ENCODE measurements at places on chromosomes 6 and 20.
A peak's percentile ranks its signal among the peaks of the same experiment; 100 is the strongest.

GRCh38 chr6:109083657-109084056 is 11.0 kb downstream of the SESN1 start:
- DNase-seq, result no peak

DNA sequence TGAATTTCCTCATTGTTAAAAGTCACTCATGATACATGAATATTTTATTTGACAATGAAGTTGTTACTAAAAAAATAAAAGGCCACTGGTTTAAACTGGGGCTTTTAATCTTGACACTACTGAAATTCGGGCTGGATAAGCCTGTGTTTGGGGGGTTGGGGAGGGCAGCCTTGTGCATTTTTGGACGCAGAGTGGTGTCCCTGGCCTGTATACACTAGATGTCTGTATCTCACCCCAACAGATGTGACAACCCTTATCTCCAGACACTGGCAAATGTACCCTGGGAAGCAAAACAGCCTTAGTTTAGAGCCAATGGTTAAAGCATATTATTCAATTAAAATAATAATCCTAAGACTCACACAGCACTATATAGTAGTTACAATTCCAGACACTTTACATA is 24.8 kb downstream of the MAN1A1 start:
- no peak for DNase-seq

DNA sequence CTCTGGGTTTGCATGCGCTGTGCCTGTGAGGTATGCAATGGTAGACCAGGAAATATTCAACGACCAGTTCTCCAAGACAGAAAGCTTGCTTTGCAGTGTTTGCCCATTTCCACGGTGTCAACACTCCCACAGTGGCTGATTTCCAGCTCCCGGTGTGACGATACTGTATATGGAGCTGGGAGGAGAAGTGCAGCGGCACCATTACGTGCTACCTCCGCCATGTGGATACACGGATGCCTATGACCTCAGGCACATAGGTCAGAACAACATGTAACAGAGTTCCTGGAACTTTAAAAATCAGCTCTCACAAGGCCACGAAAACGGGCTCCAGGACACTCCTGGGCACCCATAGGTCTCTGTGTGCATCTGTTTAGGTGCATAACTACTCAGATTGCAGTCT is 51.1 kb downstream of the NFATC2 start:
- DNase-seq, result no peak

GRCh38 chr6:25094726-25095125 is 159.0 kb upstream of the RIPOR2 start:
- no peak for DNase-seq

- no peak for DNase-seq
These were observed 2.2 kb upstream of the RAET1E start for GRCh38 chr6:149899926-149900619.

- DNase-seq, result no peak
These were observed 13.6 kb upstream of the GOPC start for GRCh38 chr6:117615750-117616390.

GRCh38 chr6:143783077-143783476 is 60.1 kb upstream of the LTV1 start:
- DNase-seq, result no peak

DNA sequence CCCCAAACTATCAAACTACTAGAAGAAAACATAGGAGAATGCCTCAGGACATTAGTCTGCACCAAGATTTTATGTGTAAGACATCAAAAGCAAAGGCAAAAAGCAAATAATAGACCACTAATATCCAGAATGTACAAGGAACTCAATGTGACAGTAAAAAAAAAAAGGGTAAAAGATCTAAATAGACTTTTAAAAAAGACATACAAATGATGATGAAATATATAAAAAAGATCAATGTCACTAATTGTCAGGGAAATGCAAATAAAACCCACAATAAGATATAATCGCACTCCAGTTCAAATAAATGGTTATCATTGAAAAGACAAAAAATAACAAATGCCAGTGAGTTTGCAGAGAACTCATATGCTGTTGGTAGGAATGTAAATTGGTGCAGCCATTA is 118.3 kb upstream of the DUSP22 start:
- DNase-seq, result no peak

GRCh38 chr6:24454452-24454851 is 34.9 kb downstream of the GPLD1 start:
- no peak for DNase-seq

GRCh38 chr20:48819821-48820648 is 7.8 kb downstream of the PREX1 start:
- DNase-seq, result peak; percentile 33

- DNase-seq, result no peak
These were observed 138.3 kb downstream of the ANKRD60 start for GRCh38 chr20:58090161-58090560.

DNA sequence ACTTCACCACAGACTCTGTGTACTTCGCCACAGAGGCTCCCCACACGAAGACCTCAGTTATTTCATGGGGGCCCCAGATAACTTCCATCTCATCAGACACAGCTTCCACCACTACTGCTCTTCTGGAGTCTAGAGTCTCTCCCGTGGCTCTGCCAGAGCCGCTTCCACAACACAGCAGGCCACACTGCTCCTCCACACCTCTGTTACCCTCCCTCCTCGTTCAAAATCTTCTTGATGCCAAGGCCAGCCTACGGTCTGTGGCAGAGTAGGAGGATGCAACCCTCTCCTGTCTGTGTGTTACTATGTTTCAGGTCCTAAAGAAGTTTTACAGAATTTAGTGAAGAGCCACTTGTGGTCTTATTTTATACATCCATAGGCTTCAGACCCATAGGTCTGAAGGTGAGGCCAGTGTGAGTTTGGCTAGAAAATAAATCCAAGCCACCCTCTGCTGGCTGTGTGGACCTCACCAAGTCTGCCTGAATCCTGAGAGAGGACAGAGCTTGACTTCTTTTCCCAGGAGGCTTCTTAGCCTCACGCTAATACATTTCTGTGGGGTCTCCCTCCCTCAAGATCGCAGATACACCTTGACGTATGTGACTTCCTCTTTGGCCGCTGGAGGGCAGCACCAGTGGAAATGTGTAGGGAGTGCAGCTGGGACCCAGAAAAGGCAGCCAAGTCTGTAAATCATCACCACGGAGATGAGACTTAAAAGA is 197.7 kb downstream of the FAXC start:
- no peak for DNase-seq

DNA sequence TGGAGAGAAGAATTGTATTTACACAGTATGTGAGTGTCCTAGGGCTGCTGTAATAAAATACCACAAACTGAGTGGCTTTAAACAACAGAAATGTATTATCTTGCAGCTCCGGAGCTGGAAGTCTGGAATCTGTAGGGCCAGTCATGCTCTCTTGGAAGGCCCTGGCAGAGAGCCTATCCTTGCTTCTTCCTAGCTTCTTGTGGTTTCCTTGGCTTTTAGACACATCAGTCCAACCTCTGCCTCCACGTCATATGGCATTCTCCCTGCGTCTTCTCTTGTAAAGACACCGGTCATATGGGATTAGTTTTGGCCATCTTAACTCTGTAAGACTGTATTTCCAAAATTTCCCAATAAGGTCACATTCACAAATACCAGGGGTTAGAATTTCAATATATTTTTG is 10.8 kb downstream of the FNDC1 start:
- DNase-seq, result no peak

DNA sequence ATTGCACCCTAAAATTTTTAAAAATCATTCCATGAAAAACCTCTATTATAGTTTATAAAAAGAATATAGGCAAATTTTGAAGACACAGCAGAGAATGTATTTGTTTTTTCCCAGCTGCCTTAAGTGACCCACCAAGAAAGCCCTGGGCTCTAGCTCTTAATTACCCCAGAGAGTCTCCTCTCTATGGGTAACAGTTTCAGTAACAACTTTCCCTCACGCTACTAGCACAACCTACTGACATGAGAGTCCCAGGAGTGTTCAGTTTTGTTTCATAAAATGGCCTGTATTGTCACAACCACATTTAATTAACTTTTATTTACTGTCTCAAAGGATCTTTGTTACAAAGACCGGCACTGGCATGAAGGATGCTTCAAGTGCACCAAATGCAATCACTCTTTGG is 41.5 kb downstream of the FHL5 start:
- DNase-seq, result no peak

DNA sequence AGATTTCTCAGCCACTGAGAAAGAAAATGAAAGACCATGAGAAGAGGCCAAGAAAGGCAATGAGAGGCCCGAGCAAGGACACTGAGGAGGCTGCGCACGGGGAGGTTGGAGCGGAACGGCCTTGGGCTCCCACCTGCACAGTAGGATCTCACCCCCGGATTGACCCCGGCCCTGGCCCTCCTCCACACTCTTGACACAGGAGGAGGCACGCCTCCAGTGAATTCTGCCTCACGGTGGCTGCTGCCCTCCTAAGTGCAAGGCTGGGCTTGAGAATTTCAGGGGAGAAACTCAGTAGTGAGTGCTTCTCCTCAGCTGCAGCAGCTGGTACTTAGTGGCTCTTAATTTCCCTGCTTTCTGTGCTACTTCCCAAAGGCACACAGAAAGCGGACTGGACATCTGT is 18.0 kb downstream of the MRPL14 start:
- DNase-seq, result no peak

DNA sequence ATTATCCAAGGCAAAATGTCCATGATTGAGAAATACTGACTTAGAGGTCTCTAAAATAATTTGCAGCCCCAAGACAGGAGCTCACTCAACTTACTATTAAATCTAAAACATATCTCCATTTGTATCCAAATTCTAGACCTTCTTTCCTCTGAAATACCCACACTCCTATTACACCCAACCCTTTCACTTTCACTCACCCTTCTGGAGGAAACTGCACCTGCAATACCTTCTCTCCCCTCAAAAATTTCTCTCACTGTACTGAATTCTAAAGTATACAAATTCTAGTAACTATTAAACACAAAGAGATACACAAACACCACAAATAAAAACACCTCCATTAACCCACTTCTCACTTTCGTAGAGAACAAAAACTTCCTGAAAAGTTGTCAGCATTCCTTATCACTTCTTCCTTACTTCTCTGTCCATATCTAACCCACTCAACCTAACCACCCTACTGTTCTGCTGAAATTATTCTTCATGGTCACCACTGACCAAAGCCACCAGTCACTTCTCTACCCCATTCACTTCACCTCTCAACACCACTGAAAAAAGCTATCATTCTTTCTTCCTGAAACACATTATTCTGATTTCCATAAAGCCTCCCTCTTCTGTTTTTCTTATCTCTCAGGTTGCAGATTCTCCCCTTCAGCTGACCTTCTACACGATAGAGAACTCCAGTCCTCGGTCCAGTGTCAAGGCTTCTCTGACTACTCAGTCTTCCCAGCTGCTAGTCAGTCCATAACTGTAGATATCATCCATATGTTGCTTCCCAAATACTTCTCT is 12.0 kb downstream of the LMBRD1 start:
- no peak for DNase-seq

- no peak for DNase-seq
These were observed 796 bp downstream of the HLA-DQB1 start for GRCh38 chr6:32665661-32666060.

DNA sequence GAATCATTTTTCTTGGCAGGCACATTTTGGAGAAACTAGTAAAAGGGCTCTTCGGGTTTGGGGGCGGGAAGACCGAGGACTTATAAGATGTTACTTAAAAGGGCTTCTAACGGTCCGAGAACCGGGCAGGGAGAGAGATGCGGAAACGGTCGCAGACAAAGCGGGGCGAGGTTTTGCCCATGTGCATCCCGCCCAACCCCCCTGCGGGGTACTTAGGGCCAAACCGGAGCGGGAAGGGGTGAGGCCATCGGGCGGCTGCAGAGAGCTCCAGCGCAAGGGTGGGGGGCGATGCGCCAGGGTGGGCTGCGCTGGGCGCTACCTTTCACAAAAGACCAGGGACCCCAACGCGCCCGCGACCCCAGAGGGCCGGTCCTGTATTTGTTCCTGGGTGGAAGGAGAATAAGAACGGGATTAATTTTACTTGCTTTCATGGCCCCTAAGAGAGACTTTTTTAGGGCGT is 616 bp downstream of the TUBB start:
- DNase-seq, result peak; percentile 37

DNA sequence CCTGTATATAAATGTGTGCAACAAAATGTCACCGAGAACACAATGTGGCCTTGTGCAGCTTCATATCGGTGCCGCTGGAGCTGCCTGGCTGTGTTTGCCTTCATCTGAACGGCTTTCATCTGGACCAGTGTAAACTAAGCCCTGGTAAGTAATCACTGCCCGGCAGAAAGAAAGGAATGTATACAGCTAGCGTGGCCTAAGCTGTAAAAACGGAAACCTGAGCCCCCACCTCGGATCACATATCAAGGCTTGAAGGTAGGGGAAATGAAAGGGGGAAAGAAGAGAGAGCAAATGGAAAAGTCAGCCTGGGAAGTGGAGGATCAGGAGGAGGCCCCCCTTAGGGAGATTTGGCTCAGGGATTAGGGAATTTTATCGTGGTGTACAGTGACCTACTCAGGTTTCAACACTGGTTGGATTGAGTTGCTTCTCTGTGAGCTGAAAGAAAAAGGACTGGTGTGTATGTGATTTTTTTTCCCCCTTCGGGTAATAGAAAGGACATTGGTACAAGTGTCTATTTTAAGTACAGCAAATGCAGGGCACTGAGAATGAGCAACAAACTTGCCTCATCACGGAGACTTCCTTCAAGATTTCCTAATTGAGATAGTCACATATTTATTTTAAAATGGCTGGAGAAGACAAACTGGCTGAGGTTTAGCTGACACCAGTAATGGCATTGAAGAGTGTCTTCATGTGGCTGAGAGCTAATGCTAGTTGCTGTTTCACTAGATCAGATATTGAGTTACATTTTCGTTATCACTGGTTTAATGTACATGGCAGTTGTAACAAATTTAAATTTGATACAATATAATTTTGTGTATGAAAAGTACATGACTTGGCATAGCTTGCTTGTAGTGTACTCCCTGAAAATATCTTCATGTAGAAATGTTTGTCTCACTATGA is 3.5 kb downstream of the SOBP start:
- no peak for DNase-seq

GRCh38 chr6:75422024-75422639 is 71.5 kb downstream of the FILIP1 start:
- DNase-seq, result no peak

DNA sequence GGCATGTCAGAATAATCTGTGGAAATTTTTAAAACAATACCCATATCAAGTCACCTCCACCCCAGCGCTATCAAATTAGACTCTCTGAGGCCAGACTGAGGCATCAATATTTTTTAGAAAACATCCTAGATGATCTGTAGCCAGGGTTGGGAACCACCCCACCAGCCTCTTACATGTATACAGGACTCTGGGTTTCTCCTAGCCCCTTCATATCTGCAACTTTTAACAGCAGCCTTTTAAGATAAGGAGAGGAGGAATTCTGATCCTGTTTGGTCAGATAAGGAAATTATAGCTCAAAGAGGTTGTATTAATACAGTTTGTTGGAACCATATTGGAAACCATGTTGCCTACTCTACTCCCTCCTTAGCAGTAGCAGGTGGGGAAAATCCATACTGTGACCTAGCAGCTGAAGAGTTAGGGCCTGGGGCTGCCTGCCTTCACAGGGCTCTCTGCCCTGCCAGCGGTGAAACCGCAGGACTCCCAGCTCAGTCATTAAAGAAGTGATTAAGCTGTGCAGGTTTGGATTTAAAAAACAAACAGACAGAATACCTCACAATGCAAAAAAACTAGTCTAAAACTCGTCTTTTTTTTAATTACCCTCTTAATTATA is 30.0 kb downstream of the BRPF3 start:
- no peak for DNase-seq

Data from caudate nucleus (tissue), 63 donors.